ENCODE measurements at places on chromosomes 13 and 19.
A peak's percentile ranks its signal among the peaks of the same experiment; 100 is the strongest.

GRCh38 chr13:45104261-45104660, 16.0 kb upstream of the GTF2F2 start:
- no peak for DNase-seq

DNA sequence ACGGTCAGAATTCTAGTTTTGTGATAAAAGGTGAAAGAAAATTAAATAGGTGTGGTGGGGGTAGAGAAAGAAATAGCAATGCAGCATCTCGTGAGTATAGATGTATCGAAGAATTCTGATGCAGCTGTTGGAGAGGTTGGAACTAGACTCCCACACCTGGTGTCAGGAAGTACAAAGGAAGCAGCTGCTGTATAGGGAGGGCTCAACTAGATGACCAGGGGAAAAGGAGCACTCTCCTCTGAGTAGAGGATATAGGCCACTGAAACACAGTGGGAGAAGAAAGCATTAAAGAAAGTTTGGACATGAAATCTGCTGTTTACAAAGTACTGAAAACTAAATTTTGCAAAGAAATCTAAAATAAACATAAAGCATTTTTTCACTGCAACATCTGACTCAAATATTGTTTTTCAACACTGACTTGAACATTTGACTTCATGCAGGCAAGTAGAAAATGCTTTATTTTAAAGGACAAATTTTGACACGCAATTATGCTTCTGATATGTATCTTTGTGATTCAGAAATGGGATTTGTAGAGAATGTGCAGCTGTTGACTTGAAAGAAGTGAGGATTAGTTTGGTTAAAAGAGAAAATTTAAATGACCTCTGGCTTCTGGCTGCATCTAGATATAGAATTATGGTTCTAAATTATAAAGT, 82.2 kb downstream of the MIPEP start:
- no peak for DNase-seq

DNA sequence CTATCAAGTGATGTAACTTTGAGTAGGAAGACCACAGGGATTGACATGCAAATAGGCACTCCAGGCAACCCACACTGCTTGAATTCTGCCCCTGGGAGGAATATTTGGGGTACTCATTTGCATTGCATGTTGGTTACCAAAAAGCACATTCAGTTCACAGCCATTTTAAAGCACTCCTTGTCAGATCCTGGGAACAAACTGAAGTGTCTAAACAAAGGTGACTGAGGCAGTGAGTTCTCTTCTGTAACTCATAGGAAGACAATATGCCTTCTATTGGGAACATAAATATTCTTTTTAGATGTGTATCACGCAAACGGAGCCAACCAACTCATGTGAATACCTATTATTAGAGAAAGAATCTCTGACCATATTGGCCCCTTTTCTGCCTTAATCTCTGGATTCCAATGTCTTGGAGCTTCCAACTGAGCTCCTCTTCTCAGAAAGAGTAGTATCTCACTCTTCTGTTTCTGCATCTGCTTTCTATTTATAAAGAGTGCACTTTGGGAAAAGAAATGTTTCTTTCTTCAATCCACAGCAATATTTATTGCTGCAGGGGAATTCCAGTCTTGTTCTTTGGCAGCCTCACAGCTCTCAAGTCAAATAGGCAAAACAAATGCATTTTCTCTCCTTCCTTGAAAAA, 125.7 kb upstream of the NBEA start:
- DNase-seq, result no peak

GRCh38 chr19:17107546-17108452, 32.2 kb downstream of the MYO9B start:
- DNase-seq, result no peak

DNA sequence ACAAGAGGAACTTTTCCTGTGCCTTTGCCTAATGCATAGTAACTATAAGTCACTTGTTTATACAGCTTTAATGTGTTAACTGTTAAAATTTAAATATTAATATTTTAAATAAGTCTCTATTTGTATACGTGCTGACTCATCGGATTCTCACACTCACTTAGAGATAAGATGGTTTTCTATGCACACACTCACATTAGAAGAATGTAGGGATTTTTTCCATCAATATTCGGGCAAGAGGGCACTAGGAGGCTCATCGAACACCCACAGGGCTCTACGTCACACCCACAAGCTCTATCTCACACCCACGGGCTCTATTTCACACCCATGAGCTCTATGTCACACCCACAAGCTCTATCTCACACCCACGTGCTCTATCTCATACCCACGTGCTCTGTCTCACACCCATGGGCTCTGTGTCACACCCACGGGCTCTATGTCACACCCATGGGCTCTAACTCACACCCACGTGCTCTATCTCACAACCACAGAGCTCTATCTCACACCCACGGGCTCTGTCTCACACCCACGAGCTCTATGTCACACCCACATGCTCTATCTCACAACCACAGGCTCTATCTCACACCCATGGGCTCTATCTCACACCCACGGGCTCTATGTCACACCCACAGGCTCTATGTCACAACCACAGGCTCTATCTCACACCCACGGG, 73.4 kb downstream of the COL4A2 start:
- no peak for DNase-seq

- peak; percentile 51 for DNase-seq
Observed at GRCh38 chr19:11673608-11674041, 65.1 kb downstream of the ZNF823 start.

GRCh38 chr13:27607125-27607524, 13.2 kb downstream of the LNX2 start:
- no peak for DNase-seq

DNA sequence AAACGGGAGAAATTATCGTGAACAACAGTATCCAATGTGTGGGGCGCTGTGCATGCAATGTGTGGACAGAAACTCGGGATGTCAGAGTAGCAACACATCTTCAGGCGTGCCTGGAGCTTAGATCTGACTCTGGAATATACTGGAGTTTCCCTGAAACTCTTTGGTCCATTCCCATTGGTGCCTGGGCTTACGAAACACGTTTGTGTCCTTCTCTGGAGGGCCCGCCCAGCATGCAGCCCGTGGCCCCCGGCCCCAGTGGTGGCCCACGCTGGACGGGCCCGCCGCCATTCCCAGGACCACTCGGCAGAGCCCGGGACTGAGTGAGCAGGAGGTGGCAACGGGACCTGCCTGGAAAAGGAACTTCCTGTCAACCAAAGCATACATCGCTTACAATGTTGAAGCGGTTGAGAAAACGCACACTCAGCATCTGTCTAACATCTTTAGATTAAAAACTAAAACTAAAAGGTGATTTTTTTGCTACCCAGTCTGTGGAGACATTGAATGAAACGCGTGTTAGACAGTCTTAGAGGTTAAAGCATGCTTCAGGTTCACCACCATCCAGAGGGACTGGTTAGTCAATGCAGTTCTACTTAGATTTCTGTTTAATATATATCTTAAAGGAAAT, 19.3 kb upstream of the TIMM44 start:
- DNase-seq, result no peak

DNA sequence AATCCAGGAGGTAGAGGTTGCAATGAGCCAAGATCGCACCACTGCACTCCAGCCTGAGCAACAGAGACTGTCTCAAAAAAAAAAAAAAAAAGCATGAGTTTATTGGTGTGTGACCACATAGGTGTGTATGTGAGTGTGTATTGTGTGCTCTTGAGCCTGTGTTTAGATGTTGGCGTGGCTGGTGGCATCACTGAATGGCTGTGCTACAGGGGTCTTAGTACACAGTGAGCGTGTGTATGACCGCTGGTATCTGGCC, 2.5 kb downstream of the SLC1A5 start:
- DNase-seq, result no peak

- DNase-seq, result no peak
Observed at GRCh38 chr13:99984461-99985240, 3.1 kb downstream of the ZIC2 start.

DNA sequence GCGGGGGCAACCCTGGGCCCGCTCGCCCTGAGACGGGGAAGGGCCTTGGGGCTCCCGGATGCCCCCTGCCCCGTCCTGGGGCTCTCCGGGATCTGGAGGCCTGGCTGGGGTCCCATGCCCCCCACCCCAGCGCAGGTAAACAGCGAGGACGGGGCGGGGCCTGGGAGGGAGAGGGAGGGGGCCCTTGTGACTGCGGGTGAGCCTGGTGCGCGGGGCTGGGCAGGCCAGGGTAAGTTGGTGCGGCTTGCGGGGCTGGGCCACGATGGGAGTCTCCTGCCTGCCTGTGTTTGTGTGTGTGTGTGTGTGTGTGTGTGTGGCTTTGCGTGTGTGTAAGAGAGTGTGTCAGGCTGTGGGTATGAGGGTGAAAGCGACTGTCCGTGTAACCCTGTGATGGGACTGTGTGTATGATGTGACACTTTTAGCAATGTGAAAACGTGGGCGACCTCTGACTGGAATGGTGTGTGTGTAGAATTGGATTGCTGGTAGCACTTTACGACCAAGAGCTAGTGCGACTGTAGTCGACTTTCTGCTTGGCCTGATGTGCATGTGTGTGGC, 426 bp downstream of the KLC3 start:
- no peak for DNase-seq

DNA sequence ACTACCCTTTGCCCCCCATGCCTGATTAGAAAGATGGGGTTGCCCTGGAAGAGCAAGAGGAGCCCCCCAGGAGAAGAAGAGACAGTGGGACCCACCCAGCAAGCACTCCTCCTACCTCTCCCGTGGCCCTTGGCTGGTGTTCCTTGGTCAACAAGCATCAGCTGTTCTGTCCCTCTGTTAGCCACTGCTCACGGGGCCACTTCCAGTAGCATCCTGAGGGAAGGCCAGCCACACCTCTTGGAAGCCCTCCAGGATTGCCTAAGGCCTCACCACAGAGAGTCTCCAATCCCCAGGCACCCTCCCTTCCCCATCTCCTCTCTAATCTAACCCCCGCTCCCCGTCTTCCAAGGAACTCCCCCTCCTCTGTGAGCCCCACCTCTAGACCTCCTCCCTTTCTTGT, 15.1 kb upstream of the DPP9 start:
- DNase-seq, result no peak

GRCh38 chr19:14700711-14701375, 11.0 kb downstream of the ZNF333 start:
- DNase-seq, result no peak

DNA sequence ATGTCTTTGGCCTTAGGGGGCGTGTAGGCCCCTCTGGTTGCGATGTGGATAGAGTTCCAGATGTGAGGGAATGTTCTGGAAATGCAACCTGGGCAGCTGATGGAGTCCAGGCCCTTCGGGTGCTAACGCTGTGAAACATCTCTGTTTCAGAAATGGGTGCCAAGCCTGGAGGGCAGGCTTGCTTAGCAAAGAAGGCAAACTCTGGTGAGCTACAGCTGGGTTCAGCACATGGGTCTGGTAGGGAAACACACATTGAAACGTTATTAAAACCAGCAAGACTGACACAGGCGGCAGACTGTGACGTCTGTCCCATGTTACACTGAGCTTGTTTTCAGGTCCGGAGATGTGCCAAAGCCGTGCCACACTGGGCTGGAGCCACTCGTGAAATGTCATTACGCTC, 8.6 kb upstream of the CDC16 start:
- no peak for DNase-seq

GRCh38 chr13:75285310-75285709, 196.7 kb downstream of the TBC1D4 start:
- DNase-seq, result no peak

- DNase-seq, result no peak
Observed at GRCh38 chr19:1356508-1356865, 27.2 kb upstream of the NDUFS7 start.

DNA sequence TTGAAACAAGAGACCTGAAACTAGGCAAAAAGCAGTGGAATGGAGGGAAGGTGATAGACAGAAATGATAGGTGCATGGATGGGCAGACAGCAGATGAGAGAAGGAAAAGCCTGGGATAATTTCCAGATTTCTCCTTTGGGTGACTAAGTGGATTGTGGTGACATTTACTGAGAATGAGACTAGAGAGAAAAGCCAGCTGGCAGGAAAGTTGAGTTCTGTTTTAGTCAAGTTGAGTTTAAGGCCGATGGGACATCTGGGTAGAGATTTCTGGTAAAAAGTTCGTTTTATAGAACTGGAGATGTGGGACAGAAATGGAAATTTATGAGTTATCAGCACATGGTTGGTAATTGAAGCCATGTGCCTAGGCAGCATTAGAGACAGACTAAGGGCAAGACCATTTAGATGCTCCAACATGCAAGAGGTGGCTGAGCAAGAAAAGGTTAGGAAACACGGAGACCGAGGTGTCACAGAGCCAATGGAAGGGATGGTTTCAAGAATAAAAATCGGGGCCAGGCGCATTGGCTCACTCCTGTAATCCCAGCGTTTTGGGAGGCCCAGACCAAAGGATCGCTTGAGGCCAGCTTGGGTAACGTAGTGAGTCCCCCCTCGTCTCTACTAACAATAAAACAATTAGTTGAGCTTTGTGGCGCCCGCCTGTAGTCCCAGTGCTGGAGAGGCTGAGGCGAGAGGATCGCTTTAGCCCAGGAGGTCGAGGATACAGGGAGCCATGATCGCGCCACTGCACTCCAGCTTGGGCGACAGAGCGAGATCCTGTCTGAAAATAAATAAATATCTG, 9.6 kb upstream of the DGKH start:
- no peak for DNase-seq

GRCh38 chr19:14410091-14411051, 8.8 kb downstream of the DDX39A start:
- no peak for DNase-seq

DNA sequence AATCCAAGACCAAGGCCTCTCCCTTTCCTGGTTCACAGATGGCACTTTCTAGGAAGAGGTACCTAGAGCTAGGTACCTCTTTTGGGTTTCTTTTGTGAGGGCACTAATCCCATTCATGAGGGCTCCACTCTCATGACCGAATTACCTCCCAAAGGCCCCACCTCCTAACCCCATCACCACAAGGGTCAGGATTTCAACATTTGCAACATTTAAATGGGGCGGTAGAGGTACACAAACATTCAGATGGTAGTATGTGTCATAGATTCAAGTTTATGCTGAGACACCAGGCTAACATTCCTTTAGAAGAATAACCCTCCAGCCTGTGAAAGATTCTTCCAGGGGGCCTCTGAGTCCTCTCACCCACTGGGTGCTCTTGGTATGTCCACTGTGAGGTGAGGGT, 116.3 kb downstream of the FOXO1 start:
- no peak for DNase-seq

GRCh38 chr19:13240312-13241022, 90.3 kb downstream of the IER2 start:
- DNase-seq, result no peak

GRCh38 chr13:22210134-22210930, 539.5 kb downstream of the FGF9 start:
- no peak for DNase-seq

DNA sequence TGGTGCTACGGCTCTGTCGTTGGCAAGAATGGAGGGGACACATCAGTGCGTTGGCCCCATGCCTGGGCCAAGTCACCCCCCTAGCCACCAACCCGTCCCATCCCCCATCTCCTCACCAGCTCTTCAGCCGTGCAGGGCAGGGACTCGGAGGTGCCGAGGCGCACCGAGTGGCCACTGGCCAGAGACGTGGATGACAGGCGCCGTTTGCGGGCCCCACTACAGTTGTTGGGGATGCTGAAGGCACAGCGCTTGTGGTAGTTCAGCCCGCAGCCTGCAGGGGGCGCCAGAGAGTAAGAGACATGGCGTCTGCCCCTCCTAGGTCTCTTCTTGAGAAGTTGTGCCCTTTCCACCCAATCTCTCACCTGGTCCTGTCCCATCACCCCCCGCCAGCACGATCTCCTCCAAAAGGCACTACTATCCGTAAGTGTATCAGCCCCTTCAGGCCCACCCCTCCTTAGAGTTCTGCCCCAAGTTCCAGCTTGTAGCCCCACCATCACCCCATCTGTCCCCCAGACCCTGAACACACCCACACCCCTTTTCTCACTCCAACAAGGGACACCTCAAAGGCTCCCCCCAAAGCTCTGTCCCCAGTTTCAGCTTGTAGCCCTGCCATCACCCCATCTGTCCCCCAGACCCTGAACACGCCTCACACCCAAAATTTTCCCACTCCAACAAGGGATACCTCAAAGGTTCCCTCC, 12.4 kb downstream of the PRKD2 start:
- peak; percentile 56 for DNase-seq

All from NCI-H1930 (cell line).